Right kidney (tissue), 9 donors: ENCODE measurements at places on chromosomes 6 and 20.

- no peak for DNase-seq
Measured at GRCh38 chr6:19789100-19789803, 47.9 kb upstream of the ID4 start.

- DNase-seq = peak; percentile 56
Measured at GRCh38 chr20:46681032-46681854, 8.0 kb downstream of the TP53RK start.

GRCh38 chr6:163712981-163713380 lies 298.5 kb downstream of the QKI start:
- no peak for DNase-seq

DNA sequence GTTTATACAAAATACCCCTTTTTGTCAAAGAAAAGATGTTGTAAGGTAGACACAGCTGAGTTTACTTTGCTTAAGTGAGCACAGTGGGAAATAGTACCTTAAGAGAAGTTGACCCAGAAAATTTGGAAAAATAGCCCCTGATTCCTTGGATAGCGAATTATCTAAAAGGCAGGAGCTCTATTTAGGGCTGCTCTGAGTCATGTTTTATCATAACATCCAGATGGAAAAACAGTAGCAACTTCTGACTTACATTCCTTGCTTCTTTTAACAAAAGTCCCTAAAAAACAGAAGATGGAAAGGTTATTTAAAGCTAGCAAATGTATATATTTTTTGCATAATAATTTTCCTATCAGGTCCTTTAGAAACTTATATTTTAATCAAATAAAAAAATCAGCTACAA lies 59.0 kb downstream of the THEMIS start:
- DNase-seq = no peak

GRCh38 chr6:78593898-78594667 lies 273.3 kb upstream of the IRAK1BP1 start:
- no peak for DNase-seq

DNA sequence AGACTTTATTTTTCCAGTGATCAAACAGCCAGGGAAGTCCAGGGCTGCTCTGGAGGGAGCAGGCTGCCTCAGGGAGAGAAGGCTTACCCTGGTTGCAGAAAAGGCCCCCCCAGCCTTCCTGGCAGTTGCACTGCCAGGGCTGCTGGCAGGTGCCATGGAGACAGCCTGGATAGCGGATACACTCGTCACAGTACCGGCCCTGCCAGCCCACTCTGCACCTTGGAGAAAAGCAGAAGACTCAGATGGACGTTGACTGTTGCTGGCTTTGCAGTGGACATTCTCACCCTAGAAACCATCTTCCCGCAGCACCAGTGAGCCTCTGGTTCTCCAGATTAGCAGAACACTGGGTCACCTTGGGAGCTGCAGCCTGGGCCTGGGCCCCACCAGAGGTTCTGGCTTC lies 5.4 kb downstream of the DLL1 start:
- no peak for DNase-seq

DNA sequence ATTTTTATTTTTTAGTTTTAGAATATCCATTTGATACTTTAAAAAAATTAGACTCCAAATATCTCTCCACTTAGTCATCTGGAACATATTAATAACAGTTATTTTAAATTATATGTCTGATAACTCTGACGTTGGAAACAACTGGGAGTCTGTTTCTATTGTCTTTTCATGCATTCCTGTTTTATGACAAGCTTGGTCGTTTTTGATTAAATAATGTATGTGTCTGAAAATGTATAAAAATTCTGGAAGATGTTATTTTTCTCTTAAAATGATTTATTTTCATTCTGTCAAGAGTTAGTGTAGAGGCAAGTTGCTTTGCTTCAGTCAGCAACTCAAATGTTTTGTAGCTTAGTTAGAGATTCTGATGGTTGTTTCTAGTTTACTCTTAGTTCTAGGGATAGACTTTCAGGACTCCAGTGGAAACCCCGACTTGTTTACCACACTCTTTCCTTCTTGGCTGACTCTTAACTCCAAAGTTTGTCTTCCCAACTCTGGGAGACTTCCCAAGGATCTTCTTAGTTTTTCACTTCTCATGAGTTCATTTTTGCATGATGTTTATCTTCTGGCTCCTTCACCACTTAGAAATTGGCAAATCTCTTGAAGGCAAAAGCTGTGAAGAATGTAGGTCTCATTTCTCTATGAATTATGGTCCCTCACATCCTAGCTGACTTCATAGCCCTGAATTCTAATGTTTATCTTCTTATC lies 190.9 kb downstream of the LAMA2 start:
- DNase-seq = no peak

- DNase-seq = no peak
Measured at GRCh38 chr6:169589293-169589692, 112.5 kb downstream of the WDR27 start.

DNA sequence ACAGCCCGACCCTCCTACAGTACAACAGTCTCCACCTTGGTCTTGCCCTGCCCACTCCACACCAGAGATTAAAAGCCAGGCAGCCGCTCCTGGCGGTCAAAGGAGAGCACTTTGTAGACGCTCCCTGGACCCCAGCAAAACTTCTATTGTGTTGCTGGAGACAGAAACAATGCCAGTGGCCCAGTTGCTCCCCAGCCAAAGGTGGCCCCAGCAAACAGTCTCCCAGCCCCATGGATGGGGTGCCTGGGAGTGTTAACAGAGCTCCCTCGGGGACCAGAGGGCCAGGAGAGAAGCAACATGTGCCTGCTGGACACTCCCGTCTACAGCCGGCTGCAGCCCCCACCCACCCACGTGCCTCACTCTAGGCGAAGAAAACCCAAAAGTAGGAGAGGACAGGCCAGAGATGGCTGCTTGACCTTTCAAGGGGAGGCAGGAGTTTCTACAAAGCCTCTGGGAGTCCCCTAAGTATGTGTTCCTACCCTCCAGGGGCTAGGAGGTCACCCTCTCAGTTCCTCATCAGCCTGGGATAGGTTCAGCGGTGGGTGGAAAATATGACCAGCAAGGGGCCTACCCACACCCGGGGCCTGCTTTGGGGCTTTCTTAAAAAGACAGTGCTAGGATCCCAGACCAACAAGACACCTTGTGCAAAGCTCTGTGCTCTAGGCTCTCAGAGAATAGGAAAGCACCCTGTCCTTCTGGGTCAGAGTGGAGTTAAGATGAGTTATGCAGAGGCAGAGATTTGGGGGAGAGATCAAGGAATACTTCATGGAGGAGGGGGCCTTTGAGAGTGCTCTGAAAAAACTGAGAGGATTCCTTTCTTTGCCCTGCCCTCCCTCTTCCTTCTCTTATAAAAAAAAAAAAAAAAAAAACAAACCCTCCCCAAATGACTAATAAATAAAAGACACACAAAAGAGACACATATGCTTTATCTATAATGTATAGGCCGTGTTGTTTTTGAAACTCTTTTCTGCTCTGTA lies 19.0 kb upstream of the PREX1 start:
- DNase-seq = no peak

DNA sequence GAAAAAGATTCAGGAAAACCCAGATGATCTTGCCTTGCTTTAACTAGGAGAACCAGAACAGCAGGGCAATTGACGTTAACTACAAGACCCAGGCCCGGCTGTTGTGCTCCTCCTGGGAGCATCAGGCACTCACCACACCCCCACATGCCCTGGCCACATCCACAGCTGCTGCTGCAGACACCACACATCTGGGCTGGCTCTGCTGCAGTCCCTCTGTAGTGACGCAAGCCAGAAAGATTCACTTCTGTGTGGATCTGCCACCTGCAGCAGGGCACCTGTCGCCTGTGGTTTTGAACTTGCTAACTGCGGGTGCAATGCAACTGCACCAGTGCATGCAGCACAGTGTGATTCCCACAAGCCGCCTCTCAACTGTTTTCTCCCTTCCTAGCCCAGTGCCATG lies 228.8 kb downstream of the SYNDIG1 start:
- no peak for DNase-seq

GRCh38 chr6:14729129-14729871 lies 516.6 kb upstream of the JARID2 start:
- no peak for DNase-seq

DNA sequence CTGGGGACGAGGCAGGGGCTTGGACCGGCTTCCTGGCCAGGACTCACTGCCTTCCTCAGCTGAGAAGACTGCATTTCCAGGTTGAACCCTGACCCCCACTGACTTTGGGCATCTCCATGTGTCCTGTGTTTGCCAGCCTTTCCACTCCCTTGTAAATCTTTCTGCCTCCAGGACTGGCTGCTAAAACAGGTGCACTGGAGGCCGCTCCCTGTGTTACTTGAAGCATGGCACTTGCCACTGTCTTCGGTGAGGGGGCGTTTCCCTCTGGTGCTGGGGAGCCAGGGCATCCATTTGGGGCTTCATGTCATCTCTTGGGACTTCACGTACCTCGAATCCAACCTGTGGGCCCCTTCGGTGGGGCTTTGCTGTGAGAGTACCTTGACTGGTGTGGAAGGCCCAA lies 6.7 kb upstream of the RBM38 start:
- DNase-seq = no peak

GRCh38 chr20:54090230-54091119 lies 20.1 kb upstream of the BCAS1 start:
- no peak for DNase-seq

- no peak for DNase-seq
Measured at GRCh38 chr6:168177103-168177891, 98.3 kb upstream of the FRMD1 start.

GRCh38 chr20:61185181-61185580 lies 66.9 kb upstream of the CDH4 start:
- DNase-seq = no peak

GRCh38 chr20:54680872-54681619 lies 205.7 kb downstream of the DOK5 start:
- peak; percentile 61 for DNase-seq
